ENCODE measurements at places on chromosomes 11 and 22. TPM values are rescaled to one million over a fixed set of nuclear protein-coding genes. Genes with fewer than 3 reads are reported as not detected.
A peak's percentile ranks its signal among the peaks of the same experiment; 100 is the strongest.

The FGF19 gene
- not detected for total RNA-seq

The E2F8 gene
- total RNA-seq: 3.2 TPM

The RAC2 gene
- total RNA-seq: 40.9 TPM

The API5 gene
- 85.8 TPM for total RNA-seq

The DNAJB7 gene
- total RNA-seq: not detected

The CRYBB3 gene
- total RNA-seq: not detected

The KRTAP5-9 gene
- total RNA-seq: 0.20 TPM

The KRTAP5-11 gene
- total RNA-seq: not detected

GRCh38 chr11:60280412-60280811 is at the start of gene MS4A4A:
Gene MS4A4A, plus strand, starts transcription at chr11:60280666. Its CDS starts 10 bp downstream, at chr11:60280676.
- no peak for DNase-seq
- peak within 1 kb of the TSS; percentile 31 for H3K4me3 ChIP-seq
- peaks cover 15% of the 10 kb centered on the region for H3K4me1 ChIP-seq
- H3K27ac ChIP-seq: peak within 1 kb of the TSS; percentile 52
- no peaks in the 10 kb centered on the region for H3K27me3 ChIP-seq
- no peaks in the 10 kb centered on the region for H3K36me3 ChIP-seq

GRCh38 chr11:134583397-134583990 is 171.5 kb upstream of the B3GAT1 start:
- H3K36me3 ChIP-seq: no peaks in the 10 kb centered on the region
- H3K4me1 ChIP-seq: no peaks in the 10 kb centered on the region
- H3K4me3 ChIP-seq: no peak overlapping the region
- H3K27ac ChIP-seq: no peak overlapping the region

GRCh38 chr11:106482917-106483785 is 405.7 kb downstream of the AASDHPPT start:
- H3K4me1 ChIP-seq: no peaks in the 10 kb centered on the region
- no peak overlapping the region for H3K4me3 ChIP-seq
- no peak for DNase-seq
- H3K27me3 ChIP-seq: no peaks in the 10 kb centered on the region

- DNase-seq: no peak
- no peak overlapping the region for H3K27ac ChIP-seq
- no peaks in the 10 kb centered on the region for H3K4me1 ChIP-seq
- no peaks in the 10 kb centered on the region for H3K27me3 ChIP-seq
- no peak overlapping the region for H3K4me3 ChIP-seq
- peaks cover 78% of the 10 kb centered on the region for H3K36me3 ChIP-seq
Measured at GRCh38 chr11:118522571-118523072, 4.7 kb upstream of the TTC36 start.

DNA sequence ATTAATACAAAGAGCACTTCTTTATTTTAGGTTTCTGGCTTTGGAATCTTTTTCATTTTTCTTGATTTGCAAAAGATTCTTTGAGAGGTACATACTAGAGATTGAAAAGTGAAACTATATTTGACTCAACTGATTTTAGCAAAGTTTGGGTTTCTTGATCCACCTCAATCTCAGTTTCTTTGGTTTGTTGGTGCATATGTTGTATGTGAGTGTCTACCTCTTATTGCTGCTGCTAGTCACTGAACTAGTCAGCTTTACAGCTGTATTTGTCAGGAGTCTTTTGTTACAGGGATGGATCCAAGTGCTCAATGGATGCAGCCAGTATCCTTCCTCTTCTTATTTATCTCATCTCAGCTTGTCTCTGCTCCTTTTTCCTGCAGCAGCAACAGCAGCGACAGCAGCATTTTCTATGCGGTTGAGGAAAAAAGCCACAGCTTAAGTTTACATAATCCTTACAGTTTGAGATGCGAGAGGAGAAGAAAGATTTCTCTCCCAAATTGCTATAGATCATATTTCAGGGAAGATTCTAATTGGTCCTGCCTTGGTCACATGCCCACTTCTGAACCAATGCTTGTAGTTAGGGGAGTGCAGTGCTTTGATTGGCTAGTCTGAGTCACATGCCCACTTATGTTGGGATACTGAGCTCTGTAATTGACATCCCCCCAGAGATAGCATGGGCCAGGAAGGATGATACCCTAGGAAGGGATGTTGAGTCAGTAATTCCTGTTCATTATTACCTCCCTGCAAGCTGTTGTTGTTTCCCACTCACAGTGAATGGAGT is 10.0 kb upstream of the ZNRF3 start:
- H3K27me3 ChIP-seq: no peaks in the 10 kb centered on the region
- no peaks in the 10 kb centered on the region for H3K36me3 ChIP-seq
- no peak overlapping the region for H3K4me3 ChIP-seq
- no peak overlapping the region for H3K27ac ChIP-seq

DNA sequence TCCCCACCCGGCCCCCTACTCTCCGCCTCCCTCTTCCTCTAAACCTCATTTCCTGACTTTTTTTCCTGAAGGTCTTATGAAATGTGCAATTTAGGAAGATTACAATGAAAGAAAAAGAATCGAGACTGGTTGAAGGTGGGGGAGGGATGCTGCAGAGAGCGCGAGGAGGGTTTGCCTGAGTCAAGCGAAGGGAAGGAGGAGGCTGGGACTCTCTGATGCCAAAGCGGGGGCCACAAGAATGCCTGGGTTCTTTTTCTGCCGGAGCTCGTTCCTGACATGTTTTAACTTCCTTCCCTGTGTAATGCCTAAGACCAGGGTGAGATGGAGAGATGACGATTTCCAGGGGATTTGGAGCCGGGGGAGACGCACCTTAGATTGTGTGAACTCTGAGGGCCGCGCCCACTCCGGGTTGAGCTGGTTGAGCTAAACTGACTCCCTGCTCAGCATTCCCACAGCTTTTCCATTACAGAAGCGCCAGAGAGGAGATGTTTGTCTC is 270.5 kb upstream of the SORL1-AS1 start:
- H3K27me3 ChIP-seq: no peaks in the 10 kb centered on the region
- DNase-seq: peak; percentile 7
- H3K4me3 ChIP-seq: peak overlapping the region; percentile 18
- no peak overlapping the region for H3K27ac ChIP-seq
- H3K36me3 ChIP-seq: no peaks in the 10 kb centered on the region

- H3K4me1 ChIP-seq: no peaks in the 10 kb centered on the region
- no peak for DNase-seq
- H3K27ac ChIP-seq: no peak overlapping the region
- no peaks in the 10 kb centered on the region for H3K36me3 ChIP-seq
- no peaks in the 10 kb centered on the region for H3K27me3 ChIP-seq
- H3K4me3 ChIP-seq: no peak overlapping the region
Measured at GRCh38 chr11:67544616-67545242, 21.5 kb upstream of the CABP2 start.

DNA sequence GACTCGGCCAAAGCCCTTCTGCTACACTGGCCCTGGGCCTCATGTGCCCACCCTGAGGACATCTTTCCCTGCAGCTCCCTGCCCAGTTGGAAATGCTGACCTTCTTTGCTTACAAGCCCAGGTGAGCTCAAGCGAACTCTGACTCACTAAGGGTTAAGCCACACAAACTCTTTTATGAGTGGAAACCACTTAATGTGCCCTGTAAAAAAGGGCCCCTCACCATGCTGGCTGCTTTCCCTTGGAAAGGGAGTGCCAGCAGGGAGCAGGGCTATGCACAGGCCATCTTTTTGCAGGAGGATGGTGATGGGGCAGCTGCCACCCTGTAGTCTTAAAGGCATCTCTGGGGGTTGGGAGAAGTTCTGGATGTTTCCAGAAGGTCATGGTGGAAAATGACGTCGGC is 18.7 kb downstream of the EHF start:
- H3K4me1 ChIP-seq: peaks cover 21% of the 10 kb centered on the region
- no peak for DNase-seq
- no peaks in the 10 kb centered on the region for H3K36me3 ChIP-seq
- H3K4me3 ChIP-seq: no peak overlapping the region

DNA sequence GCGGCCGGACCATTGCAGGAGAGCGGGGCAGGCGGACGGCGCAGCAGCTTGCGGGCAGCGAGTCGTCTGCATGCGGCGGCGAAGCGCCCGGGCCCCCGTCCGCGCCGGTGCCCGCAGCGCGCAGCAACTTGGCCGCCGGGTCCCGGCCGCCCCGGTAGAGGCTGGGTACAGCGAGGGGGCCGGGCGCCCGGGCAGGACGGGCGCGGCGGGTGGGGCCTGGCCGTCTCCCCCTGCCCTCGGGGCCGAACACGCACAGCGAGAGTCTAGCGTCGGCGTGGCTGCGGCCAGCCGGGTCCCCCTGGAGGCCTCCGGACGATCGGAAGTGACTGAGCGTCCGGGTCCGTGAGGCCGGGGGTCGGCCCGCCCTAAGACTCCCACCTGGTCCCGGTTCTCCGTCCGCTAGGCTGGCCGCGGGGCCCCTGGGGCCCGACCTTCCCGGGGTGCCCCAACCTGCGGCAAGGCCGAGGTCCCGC is 775 bp upstream of the TRABD start:
- peaks cover 22% of the 10 kb centered on the region for H3K4me1 ChIP-seq
- H3K4me3 ChIP-seq: peak overlapping the region; percentile 43

DNA sequence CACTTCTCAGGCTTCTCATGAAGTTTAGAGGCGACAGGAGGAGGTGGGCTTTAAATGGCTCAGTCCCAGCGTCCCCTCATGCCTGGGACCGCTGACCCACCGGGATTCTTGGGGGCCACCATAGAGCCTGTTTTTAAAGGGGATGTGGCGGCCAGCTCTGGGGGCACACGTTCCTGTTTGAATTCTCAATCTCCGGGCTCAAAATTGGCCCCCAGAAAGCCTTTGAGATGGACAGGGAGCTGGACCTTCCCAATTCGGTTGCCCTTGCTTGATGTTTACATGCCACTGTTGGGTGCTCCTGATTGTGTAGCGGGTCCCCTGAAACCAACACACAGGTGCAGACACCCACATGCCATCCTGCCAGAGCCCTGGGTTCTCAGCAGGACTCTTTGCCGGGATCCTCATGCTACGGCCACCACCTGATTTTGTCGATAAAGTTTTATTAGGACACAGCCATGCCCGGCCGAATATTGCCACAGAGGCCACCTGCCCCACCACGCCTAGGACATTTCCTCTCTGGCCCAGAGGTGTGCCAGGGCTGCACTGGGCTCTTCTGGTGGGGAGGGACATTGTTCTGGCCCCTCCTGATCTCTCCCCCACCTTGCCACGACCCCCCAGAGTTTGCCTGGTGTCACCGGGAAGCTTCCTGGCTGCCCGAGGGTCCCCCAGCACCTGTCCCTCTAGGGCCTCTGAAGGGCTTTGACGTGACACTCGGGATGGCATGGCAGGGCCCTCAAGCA is 71.6 kb downstream of the KCNQ1 start:
- no peak overlapping the region for H3K4me3 ChIP-seq
- no peak for DNase-seq
- H3K4me1 ChIP-seq: no peaks in the 10 kb centered on the region
- H3K27me3 ChIP-seq: no peaks in the 10 kb centered on the region
- H3K36me3 ChIP-seq: no peaks in the 10 kb centered on the region
- H3K27ac ChIP-seq: no peak overlapping the region

DNA sequence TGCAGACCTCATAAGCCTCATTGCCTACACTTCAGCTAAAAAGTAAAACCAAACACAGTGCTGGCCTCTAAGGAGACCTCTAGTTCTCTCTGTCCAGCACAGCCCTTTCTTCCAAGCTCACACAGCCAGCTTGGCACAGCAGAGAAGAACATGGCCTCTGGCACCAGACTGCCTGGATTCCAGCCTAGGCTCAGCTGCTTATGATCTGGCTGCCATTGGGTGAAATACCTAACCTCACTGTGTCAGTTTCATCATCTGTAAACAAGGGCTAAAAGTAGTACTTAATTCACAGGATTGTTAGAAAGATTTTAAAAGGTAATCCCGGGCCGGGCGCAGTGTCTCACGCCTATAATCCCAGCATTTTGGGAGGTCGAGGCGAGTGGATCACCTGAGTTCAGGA is 9.9 kb upstream of the ACER3 start:
- no peak overlapping the region for H3K4me3 ChIP-seq
- no peaks in the 10 kb centered on the region for H3K36me3 ChIP-seq
- no peaks in the 10 kb centered on the region for H3K4me1 ChIP-seq

DNA sequence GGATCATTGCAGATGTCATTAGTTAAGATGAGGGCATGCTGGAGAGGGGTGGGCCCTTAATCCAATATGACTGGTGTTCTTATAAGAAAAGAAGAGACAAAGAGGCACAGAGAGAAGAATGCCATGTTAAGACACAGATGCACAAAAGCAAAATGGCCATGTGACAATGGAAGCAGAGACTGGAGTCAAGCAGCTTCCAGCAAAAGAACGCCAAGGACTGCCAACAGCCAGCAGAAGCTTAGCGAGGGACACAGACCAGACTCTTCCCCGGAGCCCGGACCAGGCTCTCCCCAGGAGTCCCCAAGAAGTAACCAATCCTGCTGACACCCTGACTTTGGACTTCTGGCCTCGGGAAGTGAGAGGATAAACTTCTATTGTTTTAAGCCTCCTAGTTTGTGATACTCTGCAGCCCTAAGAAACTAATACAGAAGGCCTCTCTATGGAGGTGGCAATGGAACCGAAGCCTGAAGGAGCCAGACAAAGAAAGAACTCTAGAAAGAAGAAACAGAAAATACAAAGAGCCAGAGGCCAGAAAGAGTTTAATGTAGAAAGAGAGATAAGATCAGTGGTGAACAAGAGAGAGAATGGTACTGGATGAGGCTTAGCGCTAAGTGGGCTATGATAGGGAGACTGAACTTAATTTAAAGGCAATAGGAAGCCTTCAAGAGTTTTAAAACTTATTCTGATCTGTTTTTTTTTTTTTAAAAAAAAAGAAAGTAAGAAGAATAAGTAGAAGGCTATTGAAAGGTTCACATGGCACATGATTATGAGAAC is 27.7 kb downstream of the PRCP start:
- no peaks in the 10 kb centered on the region for H3K36me3 ChIP-seq
- H3K4me1 ChIP-seq: peaks cover 26% of the 10 kb centered on the region
- no peak overlapping the region for H3K27ac ChIP-seq
- no peak overlapping the region for H3K4me3 ChIP-seq

DNA sequence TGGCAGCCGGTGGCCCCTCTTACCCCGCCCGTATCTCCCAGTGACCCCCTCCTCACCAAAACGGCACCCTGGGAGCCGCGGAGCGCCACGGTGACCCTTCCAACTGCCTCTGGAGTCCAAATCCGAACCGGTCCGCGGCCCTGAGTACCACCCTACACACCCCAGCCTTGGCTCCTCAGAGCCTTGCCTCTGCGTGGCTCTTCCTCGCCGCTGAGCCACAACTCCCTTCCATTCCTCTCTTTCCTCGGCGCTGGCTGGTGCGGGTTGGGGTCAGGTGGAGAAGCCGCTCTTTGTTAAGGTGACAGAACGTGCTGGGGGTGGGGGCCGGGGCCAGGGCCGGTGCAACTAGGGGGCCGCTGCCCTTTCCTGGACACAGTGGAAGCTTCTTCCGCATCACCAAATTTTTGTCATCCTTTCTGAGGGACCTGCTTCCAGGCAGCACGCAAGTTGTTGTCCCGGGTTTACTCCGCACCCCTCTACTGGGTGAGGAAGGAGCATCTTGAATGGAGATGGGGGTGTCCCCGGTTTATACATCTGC is 6.5 kb downstream of the ALX4 start:
- DNase-seq: no peak
- H3K4me1 ChIP-seq: no peaks in the 10 kb centered on the region

- no peak for DNase-seq
- H3K27ac ChIP-seq: no peak overlapping the region
- no peaks in the 10 kb centered on the region for H3K27me3 ChIP-seq
- H3K4me1 ChIP-seq: peaks cover 4% of the 10 kb centered on the region
- H3K4me3 ChIP-seq: no peak overlapping the region
- H3K36me3 ChIP-seq: peaks cover 11% of the 10 kb centered on the region
Measured at GRCh38 chr11:12329169-12329568, 48.2 kb upstream of the PARVA start.
